D341Med (cell line): ENCODE measurements at places on chromosomes 1 and 21.

- no peak for DNase-seq
Observed at GRCh38 chr1:239545466-239545865, 159.1 kb downstream of the CHRM3 start.

- DNase-seq = no peak
Observed at GRCh38 chr1:55316502-55316901, 101.3 kb upstream of the USP24 start.

- no peak for DNase-seq
Observed at GRCh38 chr1:44587796-44588460, 86.4 kb downstream of the TMEM53 start.

DNA sequence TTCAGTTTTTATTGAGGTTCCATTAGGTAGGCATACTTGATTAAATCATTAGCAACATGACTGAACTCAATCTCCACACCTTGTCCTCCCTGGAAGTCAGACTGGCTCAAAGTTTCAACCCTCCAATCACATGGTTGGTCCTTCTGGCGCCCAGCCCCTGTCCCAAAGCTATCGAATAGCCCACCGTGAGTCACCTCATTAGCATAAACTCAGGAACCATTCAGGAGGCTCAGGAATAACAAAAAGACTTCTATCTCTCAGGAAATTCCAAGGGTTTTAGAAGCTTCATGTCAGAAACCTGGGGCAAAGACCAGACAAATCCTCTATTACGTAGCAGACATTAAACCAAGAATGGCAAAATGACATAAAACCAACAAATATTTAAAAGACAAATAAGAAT, 78.6 kb downstream of the RGS2 start:
- no peak for DNase-seq

- DNase-seq = no peak
Observed at GRCh38 chr1:207032528-207033017, at the start of gene C1orf116. Gene C1orf116, minus strand, starts transcription at chr1:207032756. Its CDS starts 5,158 bp downstream, at chr1:207027598.
